ENCODE measurements at places on chromosomes 7 and 10.

DNA sequence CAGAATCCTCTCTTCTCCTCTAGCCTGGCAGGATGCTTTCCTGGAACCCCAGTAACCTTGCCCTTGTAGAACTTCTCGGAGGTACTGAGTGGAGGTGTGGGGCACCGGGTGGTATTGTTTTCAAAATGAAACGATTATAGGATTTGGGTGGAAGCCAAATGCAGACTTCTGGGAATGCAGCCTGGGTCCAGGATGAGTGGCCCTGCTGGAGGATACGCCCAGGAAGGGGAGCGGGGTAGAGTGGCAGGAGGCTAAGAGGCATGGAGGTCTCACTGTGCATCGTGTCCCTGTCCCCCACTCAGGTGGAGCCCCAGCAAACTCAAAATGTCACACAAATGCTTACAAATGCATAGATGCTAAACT is 109.1 kb upstream of the PPIF start:
- no peak for DNase-seq

GRCh38 chr10:106930751-106931150 is 233.8 kb downstream of the SORCS1 start:
- DNase-seq = no peak

GRCh38 chr10:123390874-123391273 is 236.7 kb downstream of the BUB3 start:
- DNase-seq = no peak

GRCh38 chr7:105277341-105277740 is 111.4 kb downstream of the SRPK2 start:
- DNase-seq = no peak
